ENCODE measurements at places on chromosomes 3 and 15. TPM values are rescaled to one million over a fixed set of nuclear protein-coding genes. Genes with fewer than 3 reads are reported as not detected.

Gene POLR2M
- total RNA-seq, result 264 TPM

DNA sequence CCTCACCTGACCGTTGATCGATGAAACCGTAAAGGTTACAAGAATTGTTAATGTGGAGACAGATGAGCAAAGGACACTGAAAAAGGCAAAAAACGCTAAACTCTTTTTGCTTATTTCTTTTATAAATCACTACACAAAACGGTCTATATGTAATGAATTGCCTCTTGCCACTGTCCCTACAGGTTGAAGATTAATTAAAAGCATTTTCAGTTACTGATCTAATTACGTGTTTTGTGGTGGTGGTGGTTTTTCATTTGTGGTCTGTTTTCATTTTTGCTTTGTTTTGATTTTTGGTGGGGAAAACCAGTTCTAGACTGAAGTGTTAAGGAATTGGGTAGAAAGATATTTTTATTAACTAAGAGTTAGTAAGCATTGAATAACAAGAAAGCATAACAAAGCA is 299.2 kb upstream of the LRRN1 start:
- DNase-seq, result no peak

DNA sequence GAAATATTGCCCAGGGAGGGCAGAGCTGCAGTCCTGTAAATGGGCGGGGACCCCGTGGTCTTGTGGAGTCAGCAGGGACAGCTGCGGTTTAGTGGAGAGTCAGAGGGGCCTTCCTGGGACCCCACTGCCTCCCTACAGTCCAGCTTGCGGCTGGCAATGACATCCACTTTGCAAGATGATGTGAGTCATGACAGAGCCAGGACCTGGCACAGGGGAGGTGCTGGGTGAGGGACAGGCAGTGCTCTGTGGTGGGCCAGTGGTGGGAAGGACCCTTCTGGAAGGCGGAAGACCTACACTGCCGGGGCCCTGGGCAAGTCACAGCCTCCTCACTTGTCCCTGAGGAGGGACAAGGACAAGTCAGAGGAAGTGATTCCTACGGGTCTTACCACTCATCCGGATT is 17.8 kb downstream of the APBA2 start:
- DNase-seq, result no peak

GRCh38 chr3:189638276-189639031 is 7.3 kb downstream of the TP63 start:
- DNase-seq, result no peak

GRCh38 chr3:30002797-30003196 is 603.6 kb upstream of the TGFBR2 start:
- DNase-seq, result no peak

- peak; percentile 73 for DNase-seq
Observed at GRCh38 chr3:42839616-42840015, 30.4 kb downstream of the ACKR2 start.

All from sigmoid colon (tissue), 7 donors.